A673 (cell line): ENCODE measurements at places on chromosomes 1 and 21.

- DNase-seq: no peak
These were observed 90.0 kb downstream of the EDEM3 start for GRCh38 chr1:184664661-184665060.

DNA sequence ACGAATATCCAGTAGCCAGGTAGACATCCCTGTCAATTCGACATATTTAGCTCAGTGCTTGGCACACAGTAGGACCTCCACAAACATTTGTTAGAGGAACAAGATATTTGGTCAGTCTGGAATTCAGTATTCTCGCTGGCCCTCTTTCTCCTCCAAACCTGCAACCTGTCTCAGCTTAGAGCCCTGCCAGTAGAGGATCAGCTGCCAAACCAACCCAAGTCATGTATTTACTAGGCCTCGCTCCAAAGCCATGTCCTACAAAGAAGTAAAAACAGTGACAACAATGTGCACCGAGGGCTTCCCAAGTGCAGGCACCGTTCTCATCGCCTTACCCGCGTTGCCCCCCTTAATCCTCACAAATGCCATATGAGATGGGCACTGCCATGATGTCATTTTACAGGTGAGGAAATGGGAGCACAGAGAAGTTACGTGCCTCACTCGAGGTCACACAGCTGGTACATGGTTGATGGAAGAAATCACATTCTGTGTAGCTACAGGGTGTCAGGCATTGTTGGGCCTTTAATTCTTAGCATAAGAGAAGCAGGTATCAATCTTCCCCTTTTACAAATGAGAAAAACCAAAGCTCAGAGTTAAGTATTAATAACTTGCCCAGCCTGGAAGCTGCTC is 26.0 kb upstream of the CDCA8 start:
- DNase-seq: no peak

GRCh38 chr1:84988588-84988987 is 8.3 kb downstream of the MCOLN2 start:
- DNase-seq: no peak

DNA sequence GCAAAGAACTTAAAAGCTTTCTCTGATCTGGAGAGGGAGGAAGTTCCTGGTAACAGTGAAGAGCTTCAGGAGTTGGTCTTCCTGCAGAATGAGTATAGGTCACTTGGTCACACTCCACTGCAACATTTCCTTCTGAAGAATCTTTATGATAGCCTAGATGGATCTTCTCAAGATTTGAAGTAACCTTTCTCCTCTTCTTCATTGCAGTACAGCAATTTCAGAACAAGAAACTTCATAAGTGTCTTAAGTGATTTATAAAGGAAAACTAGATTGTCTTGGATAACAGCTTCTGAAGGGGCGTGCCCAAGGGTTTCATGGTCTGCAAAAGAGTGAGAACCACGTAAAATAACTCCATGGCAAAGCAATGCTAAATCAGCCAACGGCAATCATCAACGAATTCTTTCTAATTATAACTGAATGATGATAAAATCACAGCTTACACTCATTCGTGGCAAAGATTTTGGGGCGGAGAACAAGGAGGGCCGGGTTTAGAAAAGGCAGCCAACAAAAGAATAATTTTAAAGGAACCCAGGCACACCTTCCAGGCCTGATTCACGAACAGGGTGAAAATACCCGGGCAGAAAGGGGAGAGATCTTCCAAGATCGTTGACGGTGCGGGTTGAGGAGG is 53.9 kb upstream of the ASPM start:
- no peak for DNase-seq
